Mesenteric fat pad (tissue), 1 donor: ENCODE measurements at places on chromosomes 7 and 10.
A peak's percentile ranks its signal among the peaks of the same experiment; 100 is the strongest.

- no peak for DNase-seq
These were observed 304.3 kb upstream of the PITRM1 start for GRCh38 chr10:3476640-3477448.

DNA sequence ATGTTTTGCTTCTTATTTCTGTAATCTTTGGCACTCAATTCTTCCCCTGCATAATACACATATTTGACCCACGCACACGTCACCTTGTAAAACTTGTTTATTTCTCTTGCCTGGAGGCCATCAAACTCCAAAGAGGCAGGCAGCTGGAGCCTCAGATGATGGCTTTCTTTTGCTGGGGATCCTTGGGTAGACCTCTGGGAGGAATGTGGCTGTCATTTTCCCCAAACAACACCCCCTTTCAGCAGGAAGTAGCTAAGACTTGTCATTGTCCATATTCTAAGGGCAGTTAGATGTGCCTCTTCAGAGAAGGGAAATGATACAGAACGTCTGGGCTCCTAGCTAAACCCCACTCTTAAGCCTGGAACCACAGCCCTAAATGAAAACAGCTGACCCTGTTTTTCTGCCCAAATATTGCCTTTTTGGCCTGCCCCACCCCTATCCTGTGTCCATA, 111.3 kb downstream of the ITGB8 start:
- no peak for DNase-seq

DNA sequence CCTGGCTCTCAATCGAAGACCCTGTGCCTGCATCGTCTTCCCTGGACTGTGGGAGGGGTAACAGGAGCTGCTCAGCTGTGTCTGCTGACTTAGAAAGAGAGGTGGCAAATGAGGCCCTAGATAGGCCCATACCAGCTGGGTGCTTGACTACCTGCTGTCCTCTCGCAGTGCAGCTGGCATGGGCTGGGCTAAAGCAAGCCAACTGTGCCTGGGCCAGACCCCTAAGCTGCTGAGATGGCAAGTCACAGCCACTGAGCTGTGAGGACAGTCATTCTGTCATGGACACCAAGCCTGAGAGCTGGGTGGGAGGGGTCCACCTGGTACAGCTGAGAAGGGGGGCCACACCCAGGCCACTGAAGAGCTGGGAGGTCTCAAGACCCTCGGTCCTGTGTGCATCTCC, 45.8 kb upstream of the AQP1 start:
- DNase-seq: no peak

GRCh38 chr10:70828923-70829322, 13.2 kb downstream of the SGPL1 start:
- no peak for DNase-seq

DNA sequence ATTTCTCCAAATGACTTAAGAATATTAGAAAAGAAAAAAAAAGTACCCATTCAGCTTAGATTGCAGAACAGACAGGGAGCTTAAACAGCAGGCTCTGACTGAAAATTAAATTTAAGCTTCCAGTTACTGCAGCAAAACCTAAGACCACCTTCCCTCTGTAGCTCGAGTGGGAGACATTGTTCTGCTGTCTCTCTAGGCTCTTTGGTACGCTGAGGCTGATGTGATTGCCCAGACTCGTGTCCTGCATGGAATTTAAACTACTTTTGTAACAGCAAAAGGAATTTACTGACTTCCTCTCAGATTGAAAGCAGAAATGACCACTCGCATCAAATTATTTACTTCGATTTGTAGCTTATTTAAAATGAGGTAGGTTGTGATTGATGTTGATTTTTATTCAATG, 124.6 kb downstream of the LRRTM3 start:
- DNase-seq: no peak

DNA sequence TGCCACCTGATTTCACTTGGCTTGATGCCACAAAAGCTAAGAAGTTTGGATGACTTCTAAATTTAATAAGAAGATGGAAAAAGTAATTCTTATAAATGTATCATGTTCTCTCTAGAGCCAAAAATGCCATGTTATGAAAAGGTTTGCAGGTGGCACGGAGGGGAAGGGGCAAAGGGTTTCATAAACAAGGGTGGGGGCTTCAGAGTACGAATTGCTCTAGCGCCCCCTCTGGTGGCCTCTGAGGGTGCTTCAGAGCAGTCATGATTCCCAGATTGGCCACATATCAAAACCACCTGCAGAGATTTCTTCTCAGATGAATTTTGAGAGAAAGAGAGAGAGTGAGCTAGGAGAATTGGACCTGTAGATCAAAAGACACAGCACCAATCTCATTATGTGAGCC, 208.6 kb upstream of the YAE1 start:
- DNase-seq: no peak

GRCh38 chr7:121394709-121395140, 1.4 kb downstream of the FAM3C start:
- no peak for DNase-seq

DNA sequence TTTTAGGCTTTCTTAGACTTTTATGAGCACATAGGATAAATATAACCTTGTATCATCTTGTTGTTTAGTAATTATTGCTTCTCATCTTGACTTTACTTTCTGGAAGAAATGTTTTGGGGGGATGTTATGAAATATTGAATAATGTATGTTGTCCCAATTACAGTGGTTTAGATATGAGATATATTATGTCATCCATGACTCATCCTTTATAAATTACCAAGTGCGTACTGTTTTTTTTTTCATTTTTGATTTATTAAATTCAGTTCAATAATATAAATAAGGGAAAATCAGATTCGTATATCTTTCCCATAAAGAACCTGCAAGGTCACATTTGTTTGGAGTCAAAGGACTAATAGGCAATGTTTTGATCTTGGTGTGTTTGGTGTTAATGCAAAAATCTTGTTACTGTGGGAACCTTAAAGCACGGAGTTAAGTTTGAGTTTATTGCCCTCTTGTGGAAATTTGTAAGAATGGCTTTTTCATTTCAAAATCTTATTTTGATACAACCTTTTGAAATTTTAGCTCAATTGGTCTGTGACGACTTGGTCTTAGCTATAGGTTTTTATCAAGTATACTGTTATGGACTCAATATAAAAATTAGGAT, 108.6 kb downstream of the SRI start:
- no peak for DNase-seq

DNA sequence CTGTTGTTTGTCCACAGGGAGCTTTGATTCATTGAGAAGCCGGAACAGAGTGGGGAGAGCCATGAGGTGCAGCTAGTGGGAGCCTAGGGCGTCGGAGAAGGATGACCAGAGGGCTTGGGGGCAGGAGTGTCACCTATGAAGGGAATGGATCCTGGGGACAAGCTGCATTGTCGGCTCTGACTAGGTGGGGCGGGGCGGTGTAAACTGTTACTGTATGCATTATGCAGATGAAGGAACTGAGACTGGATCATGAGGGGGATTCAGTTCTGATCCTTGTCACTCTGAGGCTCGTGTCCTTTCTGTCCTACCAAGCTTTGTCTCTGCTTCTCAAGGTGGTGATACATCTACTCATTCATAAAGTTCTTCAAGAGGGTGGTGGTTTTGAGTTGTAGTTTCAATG, 39.9 kb upstream of the MMD2 start:
- DNase-seq: no peak

DNA sequence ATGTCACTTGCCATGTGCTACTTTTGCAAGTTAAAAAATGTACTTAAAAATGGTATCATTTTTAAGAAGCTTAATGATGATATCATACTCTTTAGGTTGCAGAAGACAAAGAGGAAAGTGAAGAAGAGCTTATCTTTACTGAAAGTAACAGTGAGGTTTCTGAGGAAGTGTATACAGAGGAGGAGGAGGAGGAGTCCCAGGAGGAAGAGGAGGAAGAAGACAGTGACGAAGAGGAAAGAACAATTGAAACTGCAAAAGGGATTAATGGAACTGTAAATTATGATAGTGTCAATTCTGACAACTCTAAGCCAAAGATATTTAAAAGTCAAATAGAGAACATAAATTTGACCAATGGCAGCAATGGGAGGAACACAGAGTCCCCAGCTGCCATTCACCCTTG, 6.1 kb downstream of the LMOD2 start:
- DNase-seq: no peak

GRCh38 chr10:117928741-117929140, 118.0 kb downstream of the RAB11FIP2 start:
- no peak for DNase-seq

- DNase-seq: peak; percentile 62
These were observed 7.7 kb downstream of the SLC37A3 start for GRCh38 chr7:140390466-140391190.

DNA sequence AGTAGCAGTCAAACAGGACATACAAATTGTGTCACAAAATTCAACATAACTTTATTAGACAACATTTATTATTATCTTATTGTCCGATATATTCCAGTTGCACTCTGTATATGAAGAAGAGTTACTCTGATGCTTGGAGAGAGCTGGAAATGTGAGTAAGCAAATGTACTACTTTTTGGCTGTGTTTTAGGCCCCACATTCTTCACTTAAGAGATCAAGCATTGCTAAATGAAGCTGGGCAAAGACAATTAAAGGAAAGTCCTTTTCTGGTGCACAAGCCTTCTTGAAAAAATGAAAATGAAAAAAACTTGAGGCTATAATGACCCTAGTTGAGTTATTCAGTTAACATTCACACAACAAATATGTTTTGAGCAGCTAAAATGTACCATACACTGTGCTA, 26.1 kb downstream of the MYPN start:
- no peak for DNase-seq

DNA sequence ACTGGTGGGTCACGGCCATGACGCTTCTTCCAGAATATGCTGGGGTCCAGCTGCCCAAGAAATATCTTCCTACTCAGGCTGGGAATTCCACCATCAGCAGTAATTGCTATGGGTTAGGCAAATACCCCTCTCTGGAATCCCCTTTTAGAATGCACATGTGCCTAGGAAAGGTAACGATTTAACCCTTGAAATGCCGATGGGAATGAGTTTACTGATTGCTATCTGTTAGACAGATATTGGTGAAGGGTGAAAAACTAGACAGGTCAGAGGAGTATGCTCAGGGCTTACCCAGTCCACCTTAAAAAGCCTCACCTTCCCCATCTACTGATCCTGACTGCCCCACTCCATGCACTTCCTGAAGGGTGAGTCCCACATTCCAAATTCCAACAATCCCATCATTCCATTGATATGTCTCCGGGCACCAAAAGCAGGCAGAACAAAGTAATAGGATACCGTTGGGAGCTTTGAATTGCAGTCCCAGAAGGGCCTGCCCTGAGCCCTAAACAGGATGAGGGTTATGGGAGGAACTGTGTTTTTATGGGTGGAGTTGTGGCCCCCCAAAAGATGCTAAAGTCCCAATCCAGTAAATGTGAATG, 59.3 kb downstream of the DLG5 start:
- DNase-seq: no peak

DNA sequence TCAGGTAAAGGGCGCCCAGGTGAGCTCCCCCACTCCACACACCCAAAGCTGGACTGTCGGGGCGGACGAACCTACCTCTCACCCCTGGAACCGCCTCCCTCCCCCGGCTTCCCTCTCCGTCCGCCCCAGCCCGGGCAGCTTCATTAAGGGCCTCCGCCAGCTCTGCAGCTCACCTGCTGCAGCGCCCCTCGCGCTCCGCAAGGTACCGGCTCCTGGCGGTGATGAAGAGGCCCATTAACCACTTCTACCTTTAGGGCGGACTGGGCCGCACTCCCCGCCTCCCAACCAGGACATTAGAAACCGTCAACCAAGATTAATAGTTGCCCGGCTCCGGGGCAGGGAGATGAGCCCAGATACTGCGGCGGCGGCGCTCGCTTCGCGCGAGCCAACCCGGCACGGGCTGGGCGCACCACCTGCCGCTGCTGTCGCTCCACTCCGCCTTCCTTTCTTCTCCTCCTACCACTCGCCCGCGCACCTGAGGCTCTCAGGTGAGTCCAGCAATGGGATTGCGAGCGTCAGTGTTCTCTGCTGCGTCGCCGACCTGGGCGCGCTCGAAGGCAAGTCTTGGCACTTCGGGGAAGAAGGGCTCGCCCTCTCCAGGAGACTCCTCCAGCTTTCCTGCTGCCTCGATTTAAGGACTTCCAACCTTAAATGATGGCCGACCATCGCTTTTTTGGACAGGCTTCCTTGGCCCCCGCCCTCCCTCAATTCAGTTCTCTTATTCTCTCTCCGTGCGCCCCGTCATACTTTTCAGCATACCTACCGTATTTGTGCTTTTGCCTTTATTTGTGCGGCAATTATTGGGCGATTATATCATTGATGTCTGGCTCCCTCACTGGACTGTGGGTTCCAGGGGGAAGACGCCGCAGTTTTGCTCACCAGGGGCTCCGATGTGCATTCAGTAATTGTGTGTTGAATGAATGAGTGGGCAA, 13.6 kb upstream of the KAZALD1 start:
- no peak for DNase-seq

GRCh38 chr10:5360318-5360915, 4.3 kb upstream of the UCN3 start:
- DNase-seq: no peak

DNA sequence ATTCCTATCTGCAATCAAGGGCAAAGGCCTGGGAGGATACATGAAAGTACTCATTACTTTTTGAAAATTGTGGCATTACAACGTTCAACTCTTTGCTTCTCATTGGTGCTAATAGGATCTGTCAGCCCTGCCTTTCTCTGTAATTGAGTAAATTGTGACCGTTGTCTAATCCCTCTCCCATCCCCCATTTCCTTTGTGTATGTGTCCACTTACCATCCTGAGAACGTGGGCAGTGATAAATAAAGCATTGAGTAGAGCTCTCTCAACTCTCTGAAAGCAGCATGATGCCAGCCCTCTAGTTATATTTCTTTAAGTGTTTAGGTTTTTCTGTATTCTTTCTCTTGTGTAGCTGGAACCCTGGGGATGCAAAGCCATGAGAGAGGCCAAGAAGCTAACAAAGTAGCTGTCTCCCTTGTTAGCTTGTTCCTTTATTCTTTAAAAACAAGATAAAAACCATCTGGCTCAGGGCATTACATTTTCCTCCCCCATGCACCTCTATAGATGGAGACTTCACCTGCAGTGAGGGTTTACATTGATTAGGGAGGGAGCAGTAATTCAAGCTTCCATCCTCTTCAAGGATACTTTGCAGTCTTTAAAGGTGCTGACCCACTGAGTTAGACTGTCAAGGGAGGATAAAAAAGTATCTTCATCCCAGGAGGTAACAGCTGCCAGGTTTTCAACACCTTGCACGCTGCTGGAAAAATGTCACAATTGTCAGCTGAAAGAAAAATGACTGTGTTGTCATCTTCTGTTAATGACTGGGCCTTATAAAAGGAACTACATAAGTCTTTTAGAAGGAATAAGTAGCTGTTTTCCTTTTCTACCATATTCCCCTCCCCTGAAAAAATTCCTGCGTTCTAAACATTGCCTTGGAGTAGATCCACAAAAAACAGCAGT, 112.3 kb downstream of the BTRC start:
- no peak for DNase-seq

DNA sequence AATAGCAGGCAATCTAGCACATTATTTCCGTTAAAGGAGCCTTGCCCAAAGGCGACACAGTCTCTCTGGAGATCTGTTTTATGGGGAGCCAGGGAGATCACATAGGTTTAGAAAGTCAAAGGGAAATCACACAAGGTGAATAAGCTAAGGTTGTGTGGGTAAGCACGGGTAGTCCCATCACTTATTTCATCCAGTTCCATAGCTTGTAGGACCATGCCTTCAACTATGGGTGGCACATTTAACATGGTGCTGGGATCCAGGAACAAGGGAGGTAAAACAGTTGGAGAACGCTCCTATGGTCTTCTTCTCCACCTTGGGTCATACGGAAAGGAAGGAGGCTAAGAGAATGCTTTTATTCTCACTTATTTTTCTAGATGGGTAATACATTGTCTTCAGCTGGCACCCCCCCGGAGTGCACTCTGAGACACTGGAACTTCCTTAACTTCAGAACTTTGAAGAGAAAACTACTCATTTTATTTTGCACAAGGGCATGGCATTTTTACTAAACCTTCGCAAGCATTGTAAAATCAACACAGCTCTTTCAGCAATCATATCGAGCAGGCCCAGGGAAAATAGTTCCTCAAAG, 435.4 kb downstream of the KIF20B start:
- no peak for DNase-seq
